Cardiac septum (tissue), 1 donor: ENCODE measurements at places on chromosomes 11 and 22. TPM values are rescaled to one million over a fixed set of nuclear protein-coding genes. Genes with fewer than 3 reads are reported as not detected.

ZNHIT2 gene
- 5.5 TPM for total RNA-seq

BIK gene
- total RNA-seq = not detected

LRRC51 gene
- total RNA-seq = 4.2 TPM

DNA sequence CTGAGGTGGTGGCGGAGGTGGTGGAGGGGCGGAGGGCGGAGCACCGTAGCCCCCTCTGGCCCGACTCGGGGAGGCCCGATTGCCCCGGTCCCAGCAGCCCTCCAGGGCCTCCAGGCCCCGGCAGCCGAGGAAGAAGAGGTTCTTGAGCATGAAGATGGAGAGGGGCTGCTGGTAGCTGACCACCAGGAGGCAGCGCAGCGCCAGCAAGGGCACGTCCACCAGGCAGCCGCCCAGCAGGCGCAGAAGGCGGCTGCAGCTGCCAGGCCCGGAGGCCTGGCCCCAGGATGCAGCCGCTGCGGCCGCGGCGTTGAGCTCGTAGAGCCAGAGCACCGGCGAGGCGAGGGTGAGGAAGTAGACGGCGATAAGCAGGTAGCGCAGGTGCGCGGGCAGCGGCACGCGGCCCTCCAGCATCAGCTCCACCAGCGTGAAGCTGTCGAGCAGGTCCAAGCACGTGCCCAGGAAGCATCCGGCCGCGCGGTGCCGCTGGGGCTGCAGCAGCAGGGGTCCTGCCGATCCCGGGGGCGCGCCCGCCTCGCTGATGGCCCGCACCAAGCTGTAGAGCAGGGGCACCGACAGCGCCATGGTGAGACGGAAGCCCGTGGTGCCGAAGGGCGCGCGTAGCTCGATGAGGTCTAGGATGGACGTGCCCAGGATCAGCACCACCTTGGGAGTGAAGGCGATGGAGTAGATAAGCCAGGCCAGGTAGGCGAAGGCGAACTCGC lies 1.5 kb downstream of the TMEM121B start:
- DNase-seq = no peak

- no peak for DNase-seq
These were observed 5.7 kb upstream of the KIRREL3 start for GRCh38 chr11:127006311-127006710.

- no peak for DNase-seq
These were observed 15.7 kb downstream of the DMC1 start for GRCh38 chr22:38554281-38554680.

DNA sequence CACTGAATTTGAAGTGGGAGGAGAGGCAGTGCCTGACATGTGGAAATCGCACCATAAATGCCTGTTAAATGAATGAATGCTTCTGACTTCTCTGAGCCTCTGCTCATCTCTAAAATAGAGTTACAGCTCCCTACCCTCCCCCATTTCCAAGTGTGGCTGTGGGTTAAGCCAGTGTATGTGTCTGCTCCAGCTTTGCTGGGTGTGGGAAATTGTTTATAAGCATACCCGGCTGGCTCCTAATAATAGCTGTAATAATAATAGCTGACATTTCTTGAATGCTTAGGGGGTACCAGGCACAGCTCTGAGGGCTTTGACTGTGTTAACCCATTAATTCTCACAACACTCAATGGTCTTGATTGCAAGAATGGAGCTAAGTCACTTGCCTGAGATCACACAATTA lies 7.0 kb upstream of the FCHSD2 start:
- DNase-seq = no peak

DNA sequence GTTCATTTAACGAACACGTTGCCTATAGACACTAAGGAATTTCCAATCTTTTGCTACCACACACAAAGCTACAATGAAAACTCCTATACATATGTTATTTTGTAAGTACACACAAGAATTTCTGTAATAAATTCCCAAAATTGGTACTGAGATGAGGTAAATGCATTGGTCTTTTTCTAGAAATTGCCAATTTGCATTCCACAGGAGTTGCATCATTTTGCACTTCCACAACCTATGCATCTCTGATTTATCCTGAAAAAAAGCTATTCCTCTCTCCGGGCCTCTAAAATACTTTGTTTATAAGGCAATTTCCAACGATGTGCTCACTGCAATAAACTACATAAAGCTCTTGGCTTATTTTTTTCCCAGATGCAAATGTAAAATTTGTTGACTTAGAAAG lies 24.9 kb downstream of the IMMP1L start:
- DNase-seq = no peak

GRCh38 chr11:42992594-42992993 lies 319.2 kb upstream of the API5 start:
- DNase-seq = no peak

DNA sequence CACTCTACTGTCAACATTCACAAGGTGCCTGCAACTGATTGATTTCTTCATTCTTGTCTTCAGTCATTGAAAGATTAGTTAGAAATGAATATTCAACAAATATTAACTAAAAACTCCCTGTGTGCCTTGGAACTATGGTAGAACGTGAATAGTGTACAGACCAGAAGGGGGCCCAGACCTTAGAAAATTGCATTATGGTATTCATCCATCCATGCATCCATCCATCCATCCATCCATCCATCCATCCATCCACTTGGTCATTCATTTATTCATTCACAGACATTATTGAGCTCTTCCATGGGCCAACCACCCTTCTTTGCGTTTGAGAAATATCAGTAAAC lies 10.2 kb upstream of the ACCSL start:
- no peak for DNase-seq

DNA sequence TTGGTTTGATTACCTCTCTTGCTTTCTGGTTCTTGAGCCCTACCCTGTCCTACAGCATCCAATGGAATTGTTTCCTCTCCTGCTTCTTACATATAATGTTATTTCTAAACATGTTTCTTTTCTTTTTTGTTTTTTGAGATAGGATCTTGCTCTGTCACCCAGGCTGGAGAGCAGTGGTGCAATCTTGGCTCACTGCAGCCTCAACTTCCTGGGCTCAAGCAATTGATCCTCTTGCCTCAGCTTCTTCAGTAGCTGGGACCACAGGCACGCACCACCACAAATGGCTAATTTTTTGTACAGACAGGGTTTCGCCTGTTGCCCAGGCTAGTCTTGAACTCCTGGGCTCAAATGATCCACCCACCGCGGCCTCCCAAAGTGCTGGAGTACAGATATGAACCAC lies 105.9 kb downstream of the SGSM3 start:
- no peak for DNase-seq
